NCI-H82 (cell line): ENCODE measurements at places on chromosomes 16 and 17.
A peak's percentile ranks its signal among the peaks of the same experiment; 100 is the strongest.

GRCh38 chr17:61261001-61261637 is 138.5 kb upstream of the TBX2 start:
- no peak for DNase-seq

DNA sequence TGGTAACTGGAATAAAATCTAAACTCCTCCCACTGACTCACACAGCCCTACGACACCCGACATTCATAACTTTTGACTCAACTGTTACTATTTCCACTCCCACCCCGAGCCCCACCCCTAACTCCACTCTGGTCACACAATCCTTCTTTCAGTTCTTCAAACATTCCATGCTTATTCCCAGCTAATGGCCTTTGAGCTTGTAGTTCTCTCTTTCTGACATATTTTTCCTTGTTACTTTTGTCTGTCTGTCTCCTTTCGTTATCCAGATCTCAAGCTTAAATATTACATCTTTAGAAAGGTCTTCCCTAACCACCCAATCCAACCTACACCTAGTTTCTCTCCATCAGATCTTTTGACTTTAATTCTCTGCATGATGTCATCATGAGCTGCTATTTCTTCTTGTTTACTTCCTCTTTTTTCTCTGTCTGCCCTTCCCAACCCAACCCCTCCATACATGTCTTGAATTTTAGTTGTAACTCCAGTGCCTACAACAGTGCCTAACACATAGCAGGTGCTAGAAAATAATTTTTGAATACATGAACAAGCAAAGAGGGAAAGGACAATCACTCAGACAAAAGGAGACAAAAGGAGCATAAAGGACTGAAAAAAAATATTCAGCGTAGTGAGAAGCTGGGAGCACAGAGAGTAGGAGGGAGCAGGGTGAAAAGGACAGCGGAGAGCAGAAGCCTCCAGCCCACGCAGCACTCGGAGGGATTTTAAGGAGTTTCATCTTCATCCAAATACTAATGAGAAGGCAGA is 65.2 kb upstream of the SMIM36 start:
- DNase-seq: no peak

DNA sequence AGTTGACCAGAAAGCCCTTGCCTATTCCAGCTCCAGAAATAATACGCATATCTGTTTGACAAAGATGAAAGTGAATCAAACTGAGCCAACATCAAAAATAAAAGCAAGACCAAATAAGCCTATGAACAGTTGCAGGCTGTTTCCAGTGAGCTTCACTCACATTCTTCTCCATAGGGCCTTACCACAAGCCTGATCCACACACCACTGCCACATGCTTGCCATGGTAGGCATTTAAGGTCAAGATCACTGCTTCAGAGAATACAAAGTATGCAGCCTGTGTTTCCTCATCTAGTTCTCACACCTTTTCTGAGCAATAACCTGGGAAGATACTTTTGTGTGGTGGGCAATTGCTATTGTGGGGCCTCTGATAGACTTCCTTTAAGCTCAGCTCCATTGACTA is 1060.2 kb downstream of the CDH11 start:
- no peak for DNase-seq

DNA sequence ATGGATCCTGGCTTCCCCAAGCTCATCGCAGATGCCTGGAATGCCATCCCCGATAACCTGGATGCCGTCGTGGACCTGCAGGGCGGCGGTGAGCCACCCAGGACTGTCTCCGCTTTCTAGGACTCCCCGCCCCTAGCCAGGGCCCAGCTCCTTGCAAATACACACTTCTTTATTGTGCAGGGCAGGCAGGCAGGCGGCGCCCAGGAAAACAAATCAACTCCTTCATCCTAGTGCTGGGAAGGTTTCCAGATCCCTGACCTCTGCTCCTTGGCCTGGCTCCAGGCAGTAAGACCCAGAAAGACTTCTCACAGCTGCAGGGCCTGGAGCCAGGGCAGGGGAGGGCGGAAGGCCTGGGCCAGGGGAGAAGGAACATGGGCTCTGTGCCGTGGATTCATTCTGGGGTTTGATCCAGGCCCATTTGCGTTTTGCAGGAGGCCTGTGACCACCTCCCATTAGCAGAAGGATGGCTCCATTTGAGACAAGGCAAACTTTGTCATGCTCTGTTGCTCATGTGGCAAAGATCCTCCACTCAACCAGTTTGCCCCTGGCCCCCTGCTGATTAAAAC is 6.0 kb upstream of the LPCAT2 start:
- peak; percentile 24 for DNase-seq

DNA sequence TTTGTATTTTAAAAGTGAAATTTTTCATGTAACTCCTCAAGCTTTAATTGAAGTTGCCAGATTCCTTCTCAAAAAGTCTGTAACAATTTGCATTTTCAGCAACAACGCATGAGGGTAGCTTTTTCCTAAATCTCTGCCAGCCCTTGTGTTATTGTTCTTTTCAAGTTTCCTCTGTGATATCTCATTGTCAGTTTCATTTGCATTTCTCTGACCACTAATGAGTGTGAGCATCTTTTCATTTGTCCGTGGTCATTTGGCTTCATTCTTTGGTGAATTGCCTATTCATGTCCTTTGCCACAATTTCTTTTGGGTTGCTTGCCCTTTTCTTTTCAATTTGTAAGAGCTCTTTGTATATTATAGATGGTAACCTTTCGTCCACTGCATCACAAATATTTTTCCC is 68.0 kb upstream of the NKD1 start:
- no peak for DNase-seq

DNA sequence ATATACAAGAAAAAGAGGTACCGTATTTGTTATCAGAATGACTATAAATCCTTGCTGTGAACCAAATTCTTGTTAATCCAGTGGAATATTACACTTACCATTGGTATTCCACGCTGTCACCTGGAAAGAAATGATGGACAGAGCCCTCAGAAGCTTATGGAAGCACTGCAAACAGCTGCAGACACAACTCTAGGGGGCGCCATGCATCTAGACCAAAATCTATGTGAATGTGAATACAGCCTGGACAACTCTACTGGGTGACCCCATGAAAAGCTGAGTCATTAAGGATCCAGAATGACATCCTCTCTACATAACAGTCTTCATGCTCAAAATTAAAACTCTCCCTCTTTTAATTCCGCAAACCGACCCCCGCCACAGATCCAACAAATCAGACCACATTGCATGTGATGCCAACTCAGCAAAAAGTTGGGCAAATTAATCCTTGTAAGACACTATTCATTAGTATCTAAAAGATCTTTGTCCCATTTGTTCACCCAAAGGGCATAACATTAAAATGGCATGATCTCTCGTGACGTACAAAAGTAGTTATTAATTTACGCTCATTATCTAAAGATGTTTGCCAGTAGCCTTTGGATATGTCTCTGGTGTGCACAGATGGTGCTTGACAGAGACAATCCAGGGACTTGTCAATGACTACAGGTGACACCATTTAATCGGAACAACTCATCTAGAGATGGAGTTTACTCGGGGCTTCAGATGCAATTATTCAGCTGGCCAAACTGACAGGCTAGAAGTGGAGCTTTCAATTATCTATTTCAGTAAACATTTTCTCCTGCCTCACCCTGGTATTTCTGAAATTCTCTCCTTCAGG is 552.7 kb upstream of the PSMD7 start:
- DNase-seq: peak; percentile 4

- DNase-seq: no peak
These were observed 214.1 kb upstream of the GOT2 start for GRCh38 chr16:58948244-58948643.

DNA sequence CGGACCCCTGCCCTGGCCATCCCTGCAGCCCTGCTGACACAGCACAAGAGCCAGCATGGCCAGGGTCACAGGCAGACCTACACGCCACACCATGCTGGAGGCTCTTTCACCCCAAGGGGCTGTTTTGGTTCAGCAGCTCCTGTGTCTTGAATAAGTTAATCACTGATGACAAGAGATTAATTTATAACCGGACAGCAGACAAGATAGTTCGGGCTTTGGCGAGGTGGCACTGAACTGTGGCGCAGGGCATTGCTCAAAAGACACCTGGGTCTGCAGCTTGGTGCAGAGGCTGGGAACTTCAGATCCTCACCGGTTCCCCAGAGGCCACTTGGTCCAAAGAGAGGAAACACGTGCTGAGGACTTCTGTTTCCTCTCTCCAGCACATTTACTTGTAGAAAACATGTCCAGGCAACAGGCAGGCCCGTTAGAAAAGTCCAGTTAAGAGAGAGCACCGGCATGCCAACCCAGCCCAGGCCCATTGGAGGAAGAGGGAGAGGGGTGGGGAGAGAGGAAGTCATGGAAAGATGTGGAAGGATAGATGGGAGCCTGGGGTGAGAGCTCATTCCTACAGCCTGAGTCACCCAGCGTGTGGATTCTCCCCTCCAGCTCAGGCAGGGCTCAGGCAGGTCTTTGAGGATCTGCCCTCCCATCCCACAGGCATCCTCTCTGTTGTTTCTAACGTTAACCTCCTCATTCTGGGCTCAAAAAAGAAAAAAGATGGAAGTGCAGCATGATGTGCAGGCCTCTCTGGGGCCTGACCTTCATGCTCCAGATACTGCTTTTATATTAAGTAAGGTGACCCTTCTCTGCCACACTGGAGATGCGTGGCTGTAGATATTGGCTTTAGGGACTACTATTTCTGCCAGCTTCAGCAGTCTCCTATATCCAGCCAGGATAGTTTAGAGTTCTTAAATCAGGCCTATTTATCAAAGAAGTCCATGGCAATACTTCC is 80.0 kb upstream of the HNF1B start:
- DNase-seq: no peak

GRCh38 chr17:78889531-78889930 is 13.5 kb downstream of the CEP295NL start:
- peak; percentile 59 for DNase-seq

DNA sequence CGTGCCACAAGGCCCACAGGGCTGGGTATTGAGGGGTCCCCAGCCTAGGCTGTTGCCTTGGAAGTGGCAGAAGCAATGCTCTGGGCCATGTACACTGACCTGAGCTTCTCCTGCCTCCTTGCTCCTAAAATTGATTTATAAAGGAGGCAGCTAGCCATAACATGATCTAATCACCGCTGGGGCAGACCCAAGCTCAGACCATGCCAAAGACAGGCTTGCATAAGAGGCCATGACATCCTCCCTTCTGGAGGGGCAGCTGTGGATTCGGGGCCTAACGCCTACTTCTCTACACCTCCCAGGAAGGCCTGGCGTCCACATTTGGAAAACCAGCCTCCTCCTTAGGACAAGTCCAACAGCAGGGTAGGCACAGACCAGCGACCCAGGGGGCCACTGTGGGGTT is 12.3 kb downstream of the HSD11B2 start:
- DNase-seq: no peak

GRCh38 chr17:38815576-38816193 is 9.4 kb downstream of the CWC25 start:
- DNase-seq: no peak

DNA sequence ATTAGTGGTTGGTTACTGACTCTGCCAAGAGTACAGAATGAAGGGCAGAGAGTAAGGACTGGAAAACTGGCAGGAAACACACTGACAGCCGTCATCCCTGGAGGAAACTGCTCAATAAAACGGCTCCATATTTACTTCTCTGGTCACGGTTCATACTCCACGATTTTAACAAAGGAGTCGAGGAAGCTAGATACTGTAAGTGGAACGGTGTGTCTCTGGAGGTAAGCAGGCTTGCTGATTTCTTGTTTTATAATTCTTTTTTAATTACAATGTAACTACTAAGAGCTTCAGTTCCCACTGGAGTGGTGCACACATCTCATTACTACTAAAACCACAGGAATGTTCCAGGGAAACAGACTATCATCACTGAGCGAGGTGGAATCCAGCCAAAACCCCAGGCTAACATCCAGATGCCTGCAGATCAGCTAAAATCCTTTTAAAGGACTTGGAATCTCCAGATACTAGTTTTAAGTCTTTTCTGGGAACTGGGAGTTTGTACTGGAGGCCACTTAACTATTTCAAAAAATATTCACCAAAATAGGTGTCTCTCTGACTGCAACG is 17.8 kb downstream of the SERPINF1 start:
- peak; percentile 39 for DNase-seq
